Natural killer cell treated with Interleukin-12 subunit alpha and Interleukin-12 subunit beta and Interleukin-15 and Interleukin-18, amount 100 ng/mL, for 72 hours (primary cell): ENCODE measurements at places on chromosomes 12 and 14. TPM values are rescaled to one million over a fixed set of nuclear protein-coding genes. Genes with fewer than 3 reads are reported as not detected.

GRCh38 chr14:91114079-91115065 lies 499 bp downstream of the DGLUCY start:
- peak overlapping the region; percentile 95 for H3K4me3 ChIP-seq
- DNase-seq: peak; percentile 88
- H3K4me1 ChIP-seq: peaks cover 71% of the 10 kb centered on the region
- peak overlapping the region; percentile 99 for H3K27ac ChIP-seq

- no peak for DNase-seq
- no peak overlapping the region for H3K27ac ChIP-seq
Measured at GRCh38 chr14:79734151-79734550, 477.2 kb downstream of the DIO2 start.

- no peak overlapping the region for H3K4me3 ChIP-seq
- H3K27me3 ChIP-seq: no peaks in the 10 kb centered on the region
- no peak overlapping the region for H3K27ac ChIP-seq
Measured at GRCh38 chr12:14307004-14307403, 58.5 kb upstream of the ATF7IP start.

- no peaks in the 10 kb centered on the region for H3K36me3 ChIP-seq
- H3K27ac ChIP-seq: no peak overlapping the region
- no peaks in the 10 kb centered on the region for H3K27me3 ChIP-seq
- no peak for DNase-seq
Measured at GRCh38 chr12:101174541-101174940, 35.5 kb downstream of the SLC5A8 start.

IAPP gene
- not detected for total RNA-seq
